H7 (cell line): ENCODE measurements at places on chromosomes 16 and 17.
A peak's percentile ranks its signal among the peaks of the same experiment; 100 is the strongest.

DNA sequence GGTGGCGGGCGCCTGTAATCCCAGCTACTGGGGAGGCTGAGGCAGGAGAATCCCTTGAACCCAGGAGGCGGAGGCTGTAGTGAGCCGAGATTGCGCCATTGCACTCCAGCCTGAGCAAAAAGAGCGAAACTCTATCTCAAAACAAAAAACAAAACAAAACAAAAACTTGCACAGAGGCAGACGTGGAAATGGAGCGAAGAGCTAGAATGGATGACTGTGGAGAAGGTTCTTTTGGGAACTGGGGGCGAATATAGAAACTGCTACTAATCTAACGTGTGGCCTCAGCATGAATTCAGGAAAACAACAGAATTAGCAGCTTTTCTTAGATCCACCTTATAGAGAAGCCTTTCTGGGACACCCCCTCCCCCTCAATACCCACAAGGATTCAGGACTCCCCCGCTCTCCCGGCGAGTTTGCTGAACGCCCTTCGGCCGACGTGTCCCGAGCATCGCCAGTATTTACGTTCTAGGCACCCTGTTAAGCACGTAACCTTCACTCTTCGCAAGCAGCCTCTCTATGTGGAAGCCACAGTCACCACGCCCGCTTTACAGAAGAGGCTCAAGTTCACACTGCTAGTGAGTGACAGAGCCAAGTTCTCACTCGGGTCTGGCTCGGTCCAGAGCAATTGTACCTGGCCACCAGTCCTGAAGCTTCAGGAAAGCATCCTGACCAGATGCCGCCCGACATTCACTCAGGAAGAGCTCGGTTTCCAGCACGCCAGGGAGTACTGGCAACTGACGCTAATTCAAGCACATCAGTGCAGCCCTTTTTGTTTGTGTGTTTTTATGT, 13.3 kb upstream of the ABR start:
- DNase-seq = no peak

DNA sequence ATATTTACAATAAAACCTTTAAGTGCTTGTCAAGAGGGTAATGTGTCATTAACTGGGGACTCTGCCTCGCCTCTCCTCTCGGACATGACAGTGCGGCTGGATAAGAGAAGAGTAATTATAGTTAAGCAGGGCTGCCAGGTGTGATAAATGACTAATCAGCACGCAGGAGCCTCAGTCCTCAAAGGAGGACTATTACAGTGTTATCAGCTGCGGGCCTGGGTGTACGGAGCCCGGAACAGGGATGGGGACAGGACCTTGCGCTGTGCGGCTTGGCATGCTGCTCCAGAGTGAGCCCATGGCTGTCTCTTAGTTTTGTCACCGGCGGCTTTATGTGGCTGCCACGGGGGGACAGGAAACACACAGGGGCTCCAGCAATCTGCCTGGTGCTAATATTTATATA, 607.2 kb downstream of the MAF start:
- DNase-seq = no peak

- no peak for DNase-seq
Measured at GRCh38 chr16:62712566-62712965, 676.3 kb upstream of the CDH8 start.

GRCh38 chr17:44346064-44346844, 1.2 kb downstream of the GRN start:
- no peak for DNase-seq

- DNase-seq = no peak
Measured at GRCh38 chr16:88970050-88970449, 7.0 kb downstream of the CBFA2T3 start.

DNA sequence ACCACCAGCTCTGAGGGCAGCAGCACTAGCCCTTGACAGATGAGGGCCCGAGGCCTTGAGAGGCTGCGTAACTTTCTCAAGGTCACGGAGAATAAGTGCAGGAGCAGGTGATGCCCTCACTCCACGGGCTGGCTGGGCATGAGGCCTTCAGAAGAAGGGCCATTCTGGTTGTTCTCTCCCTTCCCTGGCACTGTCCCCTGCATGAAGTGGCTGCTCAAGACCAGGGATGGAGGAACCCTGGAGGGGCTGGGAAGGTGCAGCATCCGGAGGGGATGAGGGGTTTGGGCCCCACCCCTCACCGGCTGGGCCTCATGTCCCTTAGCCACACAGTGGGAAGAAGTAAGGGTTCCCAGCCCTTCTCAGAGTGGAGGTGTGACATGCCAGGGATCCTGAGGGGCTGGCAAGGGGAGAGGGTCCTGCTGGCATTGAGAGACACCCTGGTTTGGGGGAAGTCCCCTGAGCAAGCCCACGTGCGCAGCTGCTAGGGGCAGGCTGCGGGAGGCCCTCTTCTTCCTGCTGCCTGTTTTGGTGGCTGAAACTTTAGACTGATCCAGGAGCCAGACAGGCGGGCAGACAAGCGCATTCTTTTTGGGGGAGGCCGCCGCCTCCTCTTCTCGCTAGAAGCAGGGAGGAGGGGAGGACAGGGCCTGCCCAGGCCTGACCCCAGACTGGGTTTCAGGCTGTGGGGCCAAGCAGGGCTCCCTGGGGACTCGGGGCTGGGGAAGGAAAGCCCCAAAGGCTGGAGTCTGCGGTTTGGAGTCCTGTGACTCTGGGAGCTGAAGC, 74.0 kb downstream of the N4BP1 start:
- DNase-seq = peak; percentile 64

DNA sequence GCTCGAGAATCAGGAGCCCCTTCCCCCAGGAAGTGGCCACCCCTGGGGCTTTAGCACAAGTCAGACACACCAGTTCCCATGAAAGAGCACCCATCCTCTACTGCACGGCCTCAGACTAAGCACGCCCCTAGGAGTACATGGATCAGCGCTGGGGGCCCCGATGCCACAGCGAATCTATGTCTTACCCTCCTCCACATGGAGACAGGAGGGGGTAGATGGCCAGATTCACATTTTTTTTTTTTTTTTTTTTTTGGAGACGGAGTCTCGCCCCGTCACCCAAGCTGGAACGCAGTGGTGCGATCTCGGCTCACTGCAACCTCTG, 3.2 kb upstream of the EXOSC6 start:
- no peak for DNase-seq

DNA sequence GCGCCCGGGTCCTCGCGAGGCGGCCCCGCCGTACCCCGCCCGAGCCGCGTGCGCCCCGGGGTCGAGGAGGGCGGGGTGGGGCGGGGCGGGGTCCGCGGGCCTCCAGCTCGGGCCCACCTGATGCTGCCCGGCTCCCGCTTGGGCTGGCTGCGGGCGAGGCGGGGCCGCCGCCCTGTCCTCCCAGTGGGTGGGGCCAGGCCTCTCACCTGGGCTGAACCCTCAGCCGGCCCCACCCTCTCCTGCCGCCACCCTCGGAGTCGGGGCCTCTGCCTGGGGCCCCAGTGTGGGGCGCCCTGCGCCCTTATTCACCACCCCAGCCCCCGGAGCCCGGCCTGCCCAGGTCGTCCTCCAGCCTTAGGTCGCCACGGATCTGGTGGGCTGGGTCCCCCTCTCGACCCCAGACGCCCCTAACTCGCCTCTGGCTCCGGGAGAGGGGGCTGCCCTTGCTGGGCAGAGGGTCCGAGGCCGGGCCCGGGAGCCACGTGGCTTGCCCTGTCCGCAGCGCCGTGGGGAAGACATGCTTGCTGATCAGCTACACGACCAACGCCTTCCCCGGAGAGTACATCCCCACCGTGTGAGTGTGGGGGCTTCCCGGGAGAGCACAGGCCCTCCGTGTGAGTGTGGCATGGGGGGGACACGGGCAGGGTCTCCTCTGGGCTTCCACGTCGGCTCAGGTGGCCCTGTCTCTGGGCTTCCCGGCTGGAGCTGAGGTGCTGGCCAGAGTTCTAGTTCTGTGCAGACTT, 578 bp downstream of the RAC3 start:
- peak; percentile 97 for DNase-seq

DNA sequence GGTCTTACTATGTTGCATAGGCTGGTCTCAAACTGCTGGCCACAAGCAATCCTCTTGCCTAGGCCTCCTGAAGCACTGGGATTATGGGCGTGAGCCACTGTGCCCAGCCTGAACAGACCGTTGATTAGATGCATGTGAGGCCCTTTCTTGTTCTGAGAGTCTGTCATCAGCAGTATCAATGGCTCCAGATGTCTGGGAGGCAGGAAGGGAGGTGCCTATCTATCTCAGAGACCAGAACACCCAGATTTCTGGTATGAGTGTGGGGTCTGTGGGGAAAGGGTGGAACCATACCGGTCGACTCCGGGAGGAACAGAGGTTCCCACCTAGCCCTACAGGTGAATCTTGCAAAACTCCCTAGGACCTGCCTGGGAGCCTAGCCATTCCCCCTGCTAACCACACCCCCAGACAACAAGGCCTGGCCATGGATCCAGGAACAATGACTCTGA, 71.7 kb downstream of the PRKCB start:
- peak; percentile 20 for DNase-seq
